SK-N-SH (cell line): ENCODE measurements at places on chromosomes 4 and X.

GRCh38 chrX:69221239-69222102 is 56.2 kb upstream of the PJA1 start:
- no peak overlapping the region for H3K27ac ChIP-seq
- H3K36me3 ChIP-seq: no peaks in the 10 kb centered on the region
- no peak overlapping the region for H3K4me3 ChIP-seq

- H3K36me3 ChIP-seq: no peaks in the 10 kb centered on the region
- DNase-seq: no peak
Measured at GRCh38 chrX:115565888-115566287, 4.9 kb downstream of the PLS3 start.

GRCh38 chr4:6372649-6373525 is 99.5 kb downstream of the PPP2R2C start:
- no peak overlapping the region for H3K4me3 ChIP-seq
- H3K4me1 ChIP-seq: no peaks in the 10 kb centered on the region
- peak; percentile 83 for DNase-seq
- H3K27ac ChIP-seq: no peak overlapping the region

DNA sequence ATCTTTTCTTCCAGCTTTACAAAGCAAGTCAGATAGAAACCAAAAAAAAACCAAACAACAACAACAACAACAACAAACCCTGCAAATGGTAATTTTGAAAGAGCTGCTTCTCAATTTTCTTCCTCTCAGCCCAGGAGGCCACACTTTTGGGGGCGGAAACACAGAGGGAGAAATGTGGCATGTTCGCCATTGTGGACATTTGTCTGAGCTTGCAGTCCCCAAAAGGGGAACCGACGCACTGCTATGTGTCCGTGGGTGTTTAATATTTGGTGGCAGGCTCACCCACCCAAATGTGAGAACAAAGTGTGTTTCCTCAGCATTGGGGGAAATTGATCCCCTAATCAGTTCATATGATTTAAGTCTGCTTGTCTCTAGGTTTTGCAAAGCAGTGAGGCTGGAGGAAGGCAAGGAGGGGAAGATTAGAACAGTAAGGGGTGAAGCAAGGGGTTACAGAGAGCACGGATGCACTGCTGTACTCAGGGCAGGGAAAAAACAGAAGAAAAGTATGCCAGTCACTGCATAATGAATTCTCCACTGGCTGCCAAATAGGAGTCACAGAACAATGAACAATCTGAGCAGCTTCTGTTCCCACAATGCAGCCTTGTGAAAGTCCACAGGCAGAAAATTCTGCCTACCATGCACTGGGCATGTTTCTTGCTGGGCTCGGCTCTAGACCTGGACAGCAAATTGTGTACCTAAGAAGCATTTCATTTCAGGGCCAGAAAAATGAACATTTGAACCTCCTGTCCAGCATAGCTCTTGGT is 74.7 kb upstream of the GPM6B start:
- H3K36me3 ChIP-seq: no peaks in the 10 kb centered on the region
- no peak overlapping the region for H3K27ac ChIP-seq
- no peaks in the 10 kb centered on the region for H3K4me1 ChIP-seq
- H3K4me3 ChIP-seq: no peak overlapping the region
- H3K27me3 ChIP-seq: peaks cover 19% of the 10 kb centered on the region; the same call in 1 of the 2 replicates
- no peak for DNase-seq

GRCh38 chr4:75036046-75036830 is 103.3 kb downstream of the PARM1 start:
- no peak for DNase-seq
- H3K27me3 ChIP-seq: no peaks in the 10 kb centered on the region; the same call in 1 of the 2 replicates
- no peak overlapping the region for H3K4me3 ChIP-seq
- no peaks in the 10 kb centered on the region for H3K4me1 ChIP-seq
- H3K27ac ChIP-seq: no peak overlapping the region

- no peak overlapping the region for H3K4me3 ChIP-seq
- no peak overlapping the region for H3K27ac ChIP-seq
- no peaks in the 10 kb centered on the region for H3K27me3 ChIP-seq
- H3K4me1 ChIP-seq: no peaks in the 10 kb centered on the region
- DNase-seq: no peak
Measured at GRCh38 chr4:141647966-141648365, 11.6 kb downstream of the IL15 start.

DNA sequence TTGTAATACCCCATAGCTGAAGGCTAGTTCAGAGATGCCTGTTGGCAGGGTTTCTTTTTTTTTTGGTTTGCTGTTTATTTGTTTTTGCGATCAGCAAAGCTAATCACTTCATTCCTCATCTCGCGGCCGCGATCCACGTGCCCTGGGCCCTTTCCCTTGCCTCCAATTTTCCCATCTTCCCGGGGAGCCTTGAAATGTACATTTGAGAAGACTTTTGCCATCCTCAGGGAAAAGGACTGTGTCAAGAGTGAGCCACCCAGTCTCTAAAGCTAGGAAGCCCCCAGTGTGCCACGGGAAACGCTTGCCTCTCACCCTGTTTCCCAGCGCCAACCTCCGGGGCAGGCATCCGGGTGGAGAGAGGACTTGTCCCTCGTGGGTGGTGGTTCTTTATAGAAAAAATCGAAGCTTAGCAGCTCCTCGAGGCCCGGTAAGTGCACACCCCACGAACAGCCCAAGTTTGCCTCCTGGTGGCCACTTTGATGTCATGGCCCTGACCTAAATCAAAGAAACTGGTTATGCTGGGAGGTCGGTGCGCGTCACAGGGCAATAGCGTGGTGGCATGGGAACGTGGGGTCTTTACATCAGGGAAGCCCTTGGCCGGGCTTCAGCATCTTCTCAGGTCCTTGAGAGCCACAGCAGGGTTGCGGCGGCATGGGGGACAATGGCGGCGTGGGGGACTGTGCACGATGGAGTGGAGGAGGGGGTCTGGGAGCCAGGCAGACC is 42.0 kb downstream of the MAP7D3 start:
- H3K36me3 ChIP-seq: no peaks in the 10 kb centered on the region
- no peaks in the 10 kb centered on the region for H3K4me1 ChIP-seq
- H3K27ac ChIP-seq: no peak overlapping the region
- H3K4me3 ChIP-seq: no peak overlapping the region
- DNase-seq: peak; percentile 62

GRCh38 chr4:15443371-15444160 is 15.7 kb downstream of the C1QTNF7 start:
- no peaks in the 10 kb centered on the region for H3K27me3 ChIP-seq
- H3K27ac ChIP-seq: no peak overlapping the region
- H3K4me1 ChIP-seq: no peaks in the 10 kb centered on the region
- H3K36me3 ChIP-seq: no peaks in the 10 kb centered on the region

DNA sequence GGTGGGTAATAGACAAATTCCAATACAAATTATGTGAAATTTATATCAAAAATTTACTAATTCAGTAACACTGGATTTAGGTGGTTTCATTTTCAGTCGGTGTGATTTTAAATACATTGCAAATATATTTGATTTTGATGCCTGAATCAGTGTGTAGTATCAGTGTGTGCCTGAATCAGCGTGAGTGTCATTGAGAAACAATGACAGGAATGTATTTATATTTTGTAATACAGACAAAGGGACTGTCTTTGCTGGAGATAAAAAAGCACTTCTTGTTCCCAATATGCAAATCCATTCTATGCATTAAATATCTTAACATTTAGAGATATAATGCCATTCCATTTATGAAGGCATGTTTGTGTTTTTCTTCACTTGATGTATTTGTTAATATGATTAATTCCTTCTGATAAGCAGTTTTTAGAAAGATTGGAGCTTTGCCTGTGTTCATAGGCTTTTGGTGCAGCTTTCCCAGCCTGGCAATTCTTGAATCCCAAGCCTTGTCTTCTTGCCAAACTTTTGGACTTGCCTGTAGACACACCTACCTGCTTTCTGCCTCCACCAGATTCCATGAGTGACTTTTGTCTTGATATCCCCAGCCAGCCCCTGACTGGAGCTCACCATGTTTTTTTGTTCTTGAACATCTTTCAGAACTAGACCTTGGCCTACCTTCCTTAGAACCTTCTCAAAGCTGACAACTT is 243.8 kb downstream of the ADGRL3 start:
- no peak overlapping the region; the same call in 1 of the 2 replicates for H3K27ac ChIP-seq
- no peak for DNase-seq
- H3K36me3 ChIP-seq: no peaks in the 10 kb centered on the region
- H3K4me3 ChIP-seq: no peak overlapping the region
- no peaks in the 10 kb centered on the region for H3K27me3 ChIP-seq

DNA sequence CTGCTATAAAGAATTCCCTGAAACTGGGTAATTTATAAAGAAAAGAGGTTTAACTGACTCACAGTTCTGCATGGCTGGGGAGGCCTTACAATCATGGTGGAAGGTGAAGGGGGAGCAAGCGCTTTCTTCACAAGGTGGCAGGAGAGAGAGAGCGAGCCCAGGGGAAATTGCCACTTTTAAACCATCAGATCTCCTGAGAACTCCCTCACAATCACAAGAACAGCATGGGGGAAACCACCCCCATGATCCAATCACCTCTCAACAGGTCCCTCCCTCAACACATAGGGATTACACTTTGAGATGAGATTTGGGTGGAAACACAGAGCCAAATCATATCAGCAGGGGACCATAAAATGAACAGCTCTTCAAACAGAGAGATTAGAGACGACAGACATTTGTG is 198.6 kb downstream of the MAGEB5 start:
- H3K36me3 ChIP-seq: no peaks in the 10 kb centered on the region
- H3K4me3 ChIP-seq: no peak overlapping the region
- DNase-seq: no peak
- no peak overlapping the region for H3K27ac ChIP-seq
- H3K4me1 ChIP-seq: no peaks in the 10 kb centered on the region
- H3K27me3 ChIP-seq: no peaks in the 10 kb centered on the region; the same call in 1 of the 2 replicates

DNA sequence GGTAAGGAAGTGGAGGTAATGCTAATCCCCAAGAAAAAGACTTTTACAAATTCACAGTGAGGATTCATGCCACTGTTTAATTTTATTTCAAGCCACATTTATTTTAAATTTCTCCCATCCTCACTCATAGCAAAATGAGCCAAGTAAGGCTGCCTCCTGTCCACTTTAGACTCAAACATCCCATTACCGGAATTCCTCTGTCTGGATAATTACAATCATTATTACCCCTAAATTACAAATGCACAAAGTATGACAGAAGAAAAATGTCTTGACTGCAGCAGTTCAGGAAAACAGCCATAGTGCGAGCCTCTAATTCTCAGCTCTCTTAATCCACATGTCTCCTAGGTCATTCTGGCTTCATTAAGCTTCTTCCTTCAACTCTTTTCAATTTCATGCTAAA is 57.0 kb downstream of the MAPK10 start:
- no peak overlapping the region for H3K27ac ChIP-seq
- no peak overlapping the region for H3K4me3 ChIP-seq
- H3K36me3 ChIP-seq: no peaks in the 10 kb centered on the region
- H3K4me1 ChIP-seq: peaks cover 6% of the 10 kb centered on the region

DNA sequence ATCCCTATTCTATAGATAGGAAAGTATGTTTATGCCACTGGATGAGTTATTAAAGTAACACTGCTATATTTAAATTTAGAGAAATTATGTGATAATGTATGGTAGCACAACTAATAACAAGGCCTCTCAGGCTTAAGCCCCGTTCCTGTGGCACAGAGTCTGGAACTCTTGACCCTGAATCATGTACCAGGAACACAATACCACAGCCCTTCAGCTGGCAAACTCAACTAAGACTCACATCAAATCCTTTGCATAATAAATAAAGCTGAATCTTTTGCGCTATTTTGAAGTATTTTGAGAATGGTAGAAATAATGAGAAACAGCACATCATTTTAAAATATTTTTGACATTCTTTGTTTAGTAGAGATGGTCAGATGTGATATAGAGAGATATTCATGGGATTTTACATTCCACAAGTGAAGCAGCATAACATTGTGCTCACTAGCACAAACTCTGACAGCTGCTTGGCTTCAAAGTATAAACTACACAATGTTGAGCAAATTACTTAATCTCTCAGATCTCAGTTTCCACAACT is 478.4 kb upstream of the FAM241A start:
- no peak for DNase-seq
- no peaks in the 10 kb centered on the region; the same call in 1 of the 2 replicates for H3K27me3 ChIP-seq
- no peaks in the 10 kb centered on the region for H3K36me3 ChIP-seq

DNA sequence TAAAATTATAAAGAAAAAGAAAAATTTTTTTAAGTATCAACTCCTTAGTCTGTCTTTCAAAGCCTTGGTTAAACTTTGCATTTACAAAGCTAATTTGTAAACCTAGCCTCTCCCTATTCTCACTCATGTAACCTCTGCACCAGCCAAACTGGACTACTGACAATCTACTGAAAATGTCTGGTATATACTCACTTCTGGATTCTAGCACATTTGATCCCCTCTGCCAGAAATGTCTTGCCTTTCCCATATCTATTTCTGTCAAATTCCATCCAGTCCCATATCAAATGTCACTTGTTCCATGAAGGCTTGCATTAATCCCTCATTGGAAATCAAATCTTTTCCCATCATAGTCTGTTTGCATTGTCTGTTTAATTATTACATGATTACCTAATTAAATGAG is 105.8 kb upstream of the KLHL13 start:
- H3K36me3 ChIP-seq: no peaks in the 10 kb centered on the region
- no peak overlapping the region for H3K4me3 ChIP-seq
- peaks cover 14% of the 10 kb centered on the region for H3K4me1 ChIP-seq
- no peaks in the 10 kb centered on the region for H3K27me3 ChIP-seq

- H3K27me3 ChIP-seq: no peaks in the 10 kb centered on the region; the same call in 1 of the 2 replicates
- no peaks in the 10 kb centered on the region for H3K36me3 ChIP-seq
- DNase-seq: peak; percentile 30
- peak overlapping the region; percentile 4; the same call in 1 of the 2 replicates for H3K27ac ChIP-seq
Measured at GRCh38 chrX:9611436-9612145, 146.7 kb downstream of the TBL1X start.

DNA sequence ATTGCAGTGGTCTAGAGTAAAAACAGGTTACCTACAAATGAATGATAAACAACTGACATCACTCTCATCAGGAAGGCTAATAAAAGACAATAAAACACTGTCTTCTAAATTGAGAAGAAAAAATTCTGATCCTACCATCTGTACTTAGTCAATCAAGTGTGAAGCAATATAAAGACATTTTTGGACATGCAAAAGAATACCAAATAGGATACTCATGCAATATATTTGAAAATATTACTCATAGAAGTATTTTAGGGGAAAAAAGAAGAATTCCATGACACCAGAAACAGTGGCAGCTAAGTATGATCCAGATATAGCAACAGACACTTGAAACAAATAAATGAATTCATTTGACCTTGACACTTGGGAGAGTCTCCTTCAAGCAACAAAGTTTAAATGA is 63.8 kb upstream of the FAM120C start:
- DNase-seq: no peak
- no peak overlapping the region for H3K27ac ChIP-seq
- H3K36me3 ChIP-seq: no peaks in the 10 kb centered on the region
- H3K27me3 ChIP-seq: no peaks in the 10 kb centered on the region; the same call in 1 of the 2 replicates
- H3K4me3 ChIP-seq: no peak overlapping the region
- H3K4me1 ChIP-seq: no peaks in the 10 kb centered on the region

- no peaks in the 10 kb centered on the region for H3K4me1 ChIP-seq
- no peaks in the 10 kb centered on the region; the same call in 1 of the 2 replicates for H3K27me3 ChIP-seq
- no peak overlapping the region for H3K4me3 ChIP-seq
- no peak for DNase-seq
Measured at GRCh38 chr4:71275570-71275969, 63.2 kb upstream of the SLC4A4 start.
